Muscle of back (tissue), 13 donors: ENCODE measurements at places on chromosomes 12 and 14.
A peak's percentile ranks its signal among the peaks of the same experiment; 100 is the strongest.

- DNase-seq, result peak; percentile 81
Observed at GRCh38 chr12:6229224-6230218, 29.3 kb downstream of the CD9 start.

GRCh38 chr12:45214071-45214470 is 1.8 kb upstream of the ANO6 start:
- no peak for DNase-seq

- DNase-seq, result no peak
Observed at GRCh38 chr12:20030826-20031225, 337.5 kb upstream of the PDE3A start.

GRCh38 chr14:51912112-51912786 is 51.8 kb downstream of the GNG2 start:
- no peak for DNase-seq

- DNase-seq, result no peak
Observed at GRCh38 chr12:152440-152839, 61.5 kb downstream of the SLC6A12 start.

GRCh38 chr14:99685151-99685591 is 1.1 kb downstream of the CYP46A1 start:
- DNase-seq, result no peak

DNA sequence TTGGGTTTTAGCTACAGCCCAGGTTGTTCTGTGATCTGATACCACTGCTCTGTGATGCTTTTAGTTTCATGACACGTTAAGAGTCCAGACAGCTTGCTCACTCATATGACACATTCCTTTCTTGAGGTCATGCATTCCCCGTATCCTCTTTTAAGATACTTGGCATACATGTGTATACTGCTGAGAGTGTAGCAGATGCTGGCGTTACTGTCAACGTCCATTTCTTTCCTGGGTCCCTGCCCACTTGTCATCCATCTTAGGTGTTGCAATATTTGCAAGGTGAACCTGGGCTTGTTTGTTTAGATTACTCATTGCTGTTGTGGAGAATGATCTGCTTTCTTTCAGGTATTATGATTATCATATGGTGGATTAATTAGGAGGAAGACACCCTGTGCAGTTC is 9.1 kb upstream of the EMP1 start:
- no peak for DNase-seq

DNA sequence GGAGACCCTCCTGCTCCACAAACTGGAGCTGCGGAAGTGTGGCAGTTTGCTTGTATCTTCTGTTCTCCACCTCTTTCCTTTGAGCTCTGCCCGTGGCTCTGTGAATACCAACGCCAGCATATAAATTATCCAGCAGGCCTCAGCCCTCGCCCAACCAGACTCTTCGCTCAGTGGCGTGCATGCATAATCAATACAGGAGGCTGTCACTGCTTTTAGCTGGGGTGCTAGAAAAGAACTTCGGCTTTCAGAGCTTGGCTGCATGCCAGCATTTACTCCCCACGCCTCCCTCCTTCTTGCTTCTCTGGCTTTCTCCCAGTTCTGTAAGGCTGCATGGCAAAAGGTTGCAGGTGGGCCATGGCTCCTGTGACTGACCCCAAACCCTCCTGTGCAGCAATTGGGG is 26.9 kb downstream of the NRXN3 start:
- no peak for DNase-seq

DNA sequence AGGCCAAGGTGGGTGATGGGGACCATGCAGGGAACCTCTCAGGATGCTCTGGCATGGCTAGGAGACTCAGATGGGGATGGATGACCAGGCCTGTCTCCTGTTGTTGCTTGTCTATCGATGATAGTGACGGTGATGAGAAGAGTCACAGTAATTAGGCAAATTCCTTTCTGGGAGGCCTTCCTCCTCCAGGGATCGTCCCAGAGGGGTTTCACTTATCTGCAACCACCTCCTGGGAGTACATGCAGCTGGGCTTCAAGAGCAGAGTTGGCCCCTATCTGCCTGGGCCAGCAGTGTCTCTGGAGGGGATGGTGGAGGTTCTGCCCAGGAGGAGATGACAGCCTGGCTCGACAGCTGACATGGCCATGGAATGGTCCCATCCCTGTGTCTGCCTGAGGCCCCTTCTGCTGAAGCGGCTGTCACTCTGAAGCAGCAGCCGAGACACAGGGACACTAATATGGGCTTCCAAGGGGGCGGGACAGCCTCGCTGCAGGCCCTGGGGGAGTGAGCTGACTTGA is 27.5 kb upstream of the OAS1 start:
- no peak for DNase-seq

DNA sequence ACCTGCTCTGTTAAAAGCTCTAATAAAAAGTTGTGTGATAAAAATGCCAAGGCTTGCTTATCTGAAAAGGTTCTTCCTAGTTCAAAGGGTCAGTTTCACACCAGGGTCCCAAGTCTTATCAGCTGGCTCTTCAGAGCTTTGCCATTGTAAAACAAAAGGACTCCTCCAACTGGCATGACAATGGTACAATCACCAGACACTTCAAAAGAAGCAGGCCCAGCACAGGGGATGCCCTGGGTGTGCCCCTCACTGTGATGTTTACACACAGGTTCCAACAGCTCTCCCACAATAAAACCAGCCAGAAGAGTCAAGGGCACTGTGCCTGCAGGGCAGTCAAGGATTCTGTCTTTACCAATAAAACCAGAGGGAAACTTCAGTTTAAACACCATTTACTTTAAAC is 78.7 kb downstream of the PRICKLE1 start:
- no peak for DNase-seq

DNA sequence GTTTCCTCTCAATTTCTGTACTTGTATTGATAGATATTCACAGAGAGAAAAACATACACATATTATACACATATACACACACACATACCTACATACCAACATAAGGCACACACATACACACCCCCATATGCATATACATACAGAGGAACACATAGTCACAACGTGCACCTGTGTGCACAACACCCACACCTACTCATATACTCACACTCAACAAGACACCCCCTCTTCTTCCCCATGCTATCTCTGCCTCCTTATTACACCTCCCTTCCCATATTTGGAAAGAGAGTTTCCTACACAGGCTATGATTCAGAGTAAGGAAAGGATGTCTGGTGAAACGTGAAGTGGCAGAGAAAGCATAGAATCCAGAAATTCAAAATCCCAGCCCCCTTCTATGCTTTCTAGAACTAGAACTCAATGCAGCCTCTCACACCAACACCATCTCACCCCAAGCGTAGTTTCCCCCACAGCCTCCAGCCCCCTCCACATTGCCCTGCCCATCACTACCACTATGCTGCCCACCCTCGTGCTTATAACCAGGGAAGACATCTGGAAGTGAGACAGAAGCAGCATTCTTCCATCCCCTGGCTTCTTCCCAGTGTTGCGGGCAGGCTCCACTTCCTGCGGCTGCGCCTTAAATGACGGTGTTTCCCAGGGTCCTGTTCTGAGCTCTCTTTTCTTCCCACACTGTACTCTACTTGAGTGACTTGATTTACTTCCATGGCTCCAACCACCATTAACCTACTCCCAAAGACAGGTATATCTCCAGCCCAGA is 2.4 kb downstream of the RNASE8 start:
- no peak for DNase-seq

GRCh38 chr14:65016471-65016870 is 29.8 kb downstream of the FNTB start:
- no peak for DNase-seq
